Activated CD4-positive, alpha-beta T cell treated with anti-CD3 and anti-CD28 coated beads, Interleukin-2, amount 10 ng/mL, durations not matched to agents 7 days and 5 days (primary cell): ENCODE measurements at places on chromosomes 12 and 14. TPM values are rescaled to one million over a fixed set of nuclear protein-coding genes. Genes with fewer than 3 reads are reported as not detected.

The PPM1H gene
- total RNA-seq, result not detected

DNA sequence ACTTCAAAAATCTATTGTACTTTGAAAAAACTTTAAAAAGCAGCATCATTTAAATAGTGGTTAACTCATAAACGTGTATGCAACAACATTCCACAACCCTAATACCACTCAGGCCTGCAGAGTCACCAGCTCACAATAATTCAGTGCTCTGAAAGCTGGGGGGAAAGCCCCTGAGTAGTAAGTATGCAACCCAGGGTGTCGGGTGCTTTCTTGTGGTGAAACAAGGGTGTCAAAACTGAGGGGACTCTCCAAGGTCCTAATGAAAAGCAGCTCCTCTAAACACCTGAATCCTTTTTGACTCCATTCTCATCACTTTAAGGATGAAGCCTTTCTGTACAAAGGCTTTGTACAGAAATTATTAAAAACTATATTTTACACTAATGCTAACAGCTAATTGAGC, 33.7 kb downstream of the FGFR1OP2 start:
- H3K36me3 ChIP-seq, result peaks cover 60% of the 10 kb centered on the region
- H3K27me3 ChIP-seq, result no peaks in the 10 kb centered on the region
- H3K4me3 ChIP-seq, result no peak overlapping the region
- H3K4me1 ChIP-seq, result peaks cover 20% of the 10 kb centered on the region

- no peak overlapping the region for H3K4me3 ChIP-seq
- H3K27me3 ChIP-seq, result no peaks in the 10 kb centered on the region
- no peaks in the 10 kb centered on the region for H3K36me3 ChIP-seq
- H3K27ac ChIP-seq, result no peak overlapping the region
- H3K4me1 ChIP-seq, result no peaks in the 10 kb centered on the region
These were observed 2.2 kb downstream of the TGM1 start for GRCh38 chr14:24260780-24261157.

The ZNF384 gene
- 95.4 TPM for total RNA-seq

The RTL1 gene
- total RNA-seq, result not detected

The AQP2 gene
- not detected for total RNA-seq

- H3K4me3 ChIP-seq, result no peak overlapping the region
- peaks cover 24% of the 10 kb centered on the region for H3K27me3 ChIP-seq
- H3K4me1 ChIP-seq, result peaks cover 9% of the 10 kb centered on the region
- peak; percentile 80 for DNase-seq
- no peaks in the 10 kb centered on the region for H3K36me3 ChIP-seq
- H3K27ac ChIP-seq, result no peak overlapping the region
These were observed 23.1 kb downstream of the LLPH start for GRCh38 chr12:66107451-66107915.

The CFAP251 gene
- total RNA-seq, result 0.52 TPM
